ENCODE measurements at places on chromosomes 7 and 10.

- DNase-seq, result no peak
These were observed 82.1 kb upstream of the PDGFA start for GRCh38 chr7:601595-602340.

DNA sequence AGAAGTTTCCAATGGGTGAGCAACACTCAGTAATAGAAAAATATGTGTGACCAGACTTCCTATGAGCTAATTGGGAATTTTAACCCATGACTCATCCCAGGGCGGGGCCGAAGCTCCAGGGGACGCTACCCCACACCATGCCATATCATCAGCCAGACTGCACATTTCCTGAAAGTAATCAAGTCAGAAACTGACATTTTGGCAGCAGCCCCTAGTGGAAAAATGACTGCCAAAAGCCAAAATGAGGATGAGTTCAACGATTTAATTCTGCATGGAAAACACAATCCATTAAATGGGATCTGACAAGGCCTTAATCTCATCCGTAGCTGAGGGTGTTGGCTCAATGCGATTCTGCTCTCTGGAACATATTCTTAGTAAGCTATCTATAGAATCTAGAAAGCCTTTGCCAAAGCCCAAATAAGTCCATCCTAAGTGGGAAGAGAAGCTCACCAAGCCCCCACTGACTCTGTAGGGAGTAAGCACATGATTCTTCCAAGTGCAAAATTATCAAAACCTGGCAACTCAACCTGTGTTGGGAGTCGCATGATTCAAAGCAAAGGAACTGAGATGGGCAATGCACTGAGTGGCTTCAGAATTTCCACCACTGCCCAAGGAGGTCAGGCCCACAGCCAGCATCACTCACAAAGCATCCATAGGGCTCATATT lies 93.1 kb upstream of the PDE1C start:
- DNase-seq, result no peak

DNA sequence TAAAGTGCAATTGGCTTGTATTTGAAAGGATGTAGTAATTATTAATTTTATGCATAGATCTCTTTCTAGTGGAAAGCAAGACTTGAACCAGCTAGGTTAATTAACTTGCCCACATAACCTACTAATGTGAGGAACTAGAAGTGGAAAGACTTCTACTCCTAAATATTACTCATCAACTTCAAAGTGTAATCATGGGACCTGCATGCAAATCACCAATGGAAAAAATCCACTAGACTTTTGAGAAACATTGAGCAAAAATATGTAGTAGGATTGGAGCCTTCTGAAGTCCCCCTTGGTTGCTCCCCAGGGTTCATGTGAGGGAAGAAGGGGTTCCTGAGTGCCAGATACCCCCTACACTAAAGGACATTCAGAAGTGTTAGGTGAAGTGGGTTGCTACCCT lies 240.2 kb downstream of the PTEN start:
- no peak for DNase-seq

- no peak for DNase-seq
These were observed 24.6 kb upstream of the MRPS33 start for GRCh38 chr7:141039376-141039775.

- DNase-seq, result no peak
These were observed 182.3 kb downstream of the NPSR1 start for GRCh38 chr7:34840176-34840785.

DNA sequence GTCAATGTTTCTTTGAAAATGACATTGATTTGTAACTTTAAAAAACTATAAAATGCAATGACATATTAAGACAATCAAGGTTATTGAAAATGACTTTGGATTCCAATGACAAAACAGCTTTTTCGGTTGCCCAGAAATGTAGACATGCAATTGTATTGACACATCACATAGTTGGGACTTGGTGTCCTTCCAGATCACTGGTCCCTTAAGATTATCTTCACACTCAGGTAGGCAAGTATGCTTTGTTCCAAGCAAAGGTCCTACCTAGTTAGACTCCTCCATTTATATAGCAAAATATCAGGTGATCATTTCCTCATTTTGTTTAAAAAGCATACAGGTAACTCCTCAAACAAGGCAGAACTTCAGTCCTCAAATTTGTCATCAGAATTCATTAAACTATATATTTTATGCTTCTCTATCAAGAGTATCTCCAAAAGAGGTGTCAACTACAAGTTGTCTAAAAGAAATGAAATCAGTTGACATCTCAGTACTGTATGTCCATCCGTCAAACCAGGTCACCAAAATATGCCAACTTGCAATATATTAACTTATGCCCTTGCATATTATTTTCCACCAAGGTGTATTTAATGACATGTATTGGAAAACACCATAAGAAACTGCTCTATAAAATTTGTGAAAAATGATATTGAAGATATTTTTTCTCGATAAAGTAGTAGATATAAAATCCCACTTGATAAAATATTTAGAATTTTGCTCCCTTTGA lies 64.6 kb downstream of the TSPAN12 start:
- DNase-seq, result no peak

DNA sequence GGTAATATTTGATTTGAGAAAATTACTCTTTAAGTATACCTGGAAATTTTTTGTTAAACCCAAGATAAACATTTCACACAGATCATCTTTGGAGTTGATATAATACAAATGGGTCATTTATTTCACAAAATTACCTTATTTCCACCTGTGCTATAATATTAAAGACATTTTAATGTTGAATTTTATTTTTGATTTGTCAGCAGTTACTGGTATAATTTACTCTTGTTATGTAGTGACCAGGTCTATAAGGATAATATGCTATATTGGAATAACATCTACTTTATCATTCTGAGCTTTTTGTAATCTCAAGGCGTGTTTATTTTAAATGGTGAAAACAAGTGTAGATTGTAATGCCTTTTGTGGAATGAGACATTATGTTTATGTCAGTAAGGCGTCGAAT lies 26.6 kb downstream of the PRKAR2B start:
- no peak for DNase-seq

GRCh38 chr7:98970016-98970615 lies 91.8 kb downstream of the TRRAP start:
- no peak for DNase-seq

- no peak for DNase-seq
These were observed 35.0 kb upstream of the CPXM2 start for GRCh38 chr10:123926401-123927264.

DNA sequence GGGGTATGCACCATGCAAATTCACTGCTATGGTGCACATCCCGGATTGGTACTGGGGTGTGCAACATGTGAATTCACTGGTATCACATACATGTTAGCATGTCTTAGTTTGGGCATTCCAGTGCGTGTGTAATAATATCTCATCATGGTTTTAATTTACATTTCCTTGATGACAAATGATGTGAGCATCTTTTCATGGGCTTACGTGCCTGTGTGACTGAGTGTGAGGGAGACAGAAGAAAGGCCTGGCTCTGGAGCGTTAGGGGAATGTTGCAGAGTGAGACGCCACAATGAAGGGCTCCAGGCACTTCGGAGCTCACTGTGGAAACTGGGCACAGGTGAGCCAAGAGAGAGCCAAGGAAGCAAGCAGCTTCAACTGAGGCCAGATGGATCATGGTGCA lies 162.6 kb downstream of the UBE2H start:
- DNase-seq, result no peak

All from NCI-H2081 (cell line).